ENCODE measurements at places on chromosomes 7 and 10.

GRCh38 chr7:3117488-3118231 lies 74.0 kb upstream of the CARD11 start:
- DNase-seq: no peak

GRCh38 chr7:140898786-140899536 lies 25.8 kb downstream of the BRAF start:
- DNase-seq: no peak

DNA sequence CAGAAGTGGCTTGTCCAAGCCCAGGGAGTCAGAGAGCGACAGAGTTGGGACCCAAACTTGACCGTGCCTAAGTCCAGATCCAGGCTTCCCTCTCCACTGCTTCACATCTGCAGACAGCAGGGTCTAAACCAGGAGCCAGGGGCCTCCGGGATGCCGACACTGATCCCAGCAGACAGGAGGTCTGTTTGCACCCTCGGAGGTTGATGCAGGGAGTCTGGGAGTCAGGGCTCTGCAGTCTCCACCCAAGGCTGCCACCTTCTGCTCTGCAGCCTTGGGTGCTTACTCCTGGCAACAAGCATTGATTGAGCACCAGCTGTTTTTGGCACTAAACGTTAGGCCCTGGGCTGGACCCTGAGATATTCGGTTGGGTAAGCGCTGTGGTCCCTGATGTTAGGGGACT lies 21.0 kb downstream of the ELFN1 start:
- DNase-seq: no peak

- no peak for DNase-seq
These were observed 5.6 kb downstream of the GPR15LG start for GRCh38 chr10:84179059-84179710.

DNA sequence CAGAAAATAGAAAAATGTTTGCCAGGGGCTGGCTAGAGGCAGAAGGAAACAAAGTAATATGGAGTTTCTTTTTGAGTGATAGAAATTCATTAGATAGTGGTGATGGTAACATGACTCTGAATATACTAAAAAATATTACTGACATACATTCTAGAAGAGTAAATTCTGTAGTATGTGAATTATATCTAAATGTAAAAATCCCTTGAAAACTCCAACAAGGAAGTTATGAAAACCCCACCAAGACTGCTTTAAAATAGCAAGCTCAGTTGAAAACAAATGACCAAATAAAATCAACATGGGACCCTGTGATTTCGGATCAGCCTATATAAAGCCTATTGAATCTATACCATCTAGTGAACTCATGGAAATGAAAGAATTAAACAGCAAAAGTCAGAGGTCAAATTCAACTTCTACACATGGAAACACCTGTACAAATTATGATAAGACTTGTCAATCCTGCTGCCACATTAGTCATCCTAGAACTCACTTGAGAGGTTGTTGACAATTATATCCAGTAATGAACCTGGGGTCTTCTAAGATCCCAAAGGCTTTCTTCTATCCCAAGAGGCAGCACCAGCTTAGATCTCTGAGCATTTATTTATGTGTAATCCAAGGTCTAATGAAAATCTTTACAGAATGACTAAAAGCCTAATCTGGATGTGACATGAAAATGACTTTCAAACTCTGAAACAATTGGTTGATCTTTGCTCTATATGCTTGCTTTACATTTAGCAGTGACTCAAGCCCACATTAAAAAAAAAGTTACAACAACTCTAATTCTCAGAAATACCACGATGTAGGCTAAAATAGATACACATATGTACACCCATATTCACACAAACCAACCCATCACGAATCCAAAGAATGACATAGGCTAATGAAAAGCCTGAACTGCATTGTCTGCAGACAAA lies 59.3 kb downstream of the OSBPL3 start:
- DNase-seq: no peak

GRCh38 chr7:134787064-134787463 lies 7.6 kb downstream of the CALD1 start:
- DNase-seq: no peak

DNA sequence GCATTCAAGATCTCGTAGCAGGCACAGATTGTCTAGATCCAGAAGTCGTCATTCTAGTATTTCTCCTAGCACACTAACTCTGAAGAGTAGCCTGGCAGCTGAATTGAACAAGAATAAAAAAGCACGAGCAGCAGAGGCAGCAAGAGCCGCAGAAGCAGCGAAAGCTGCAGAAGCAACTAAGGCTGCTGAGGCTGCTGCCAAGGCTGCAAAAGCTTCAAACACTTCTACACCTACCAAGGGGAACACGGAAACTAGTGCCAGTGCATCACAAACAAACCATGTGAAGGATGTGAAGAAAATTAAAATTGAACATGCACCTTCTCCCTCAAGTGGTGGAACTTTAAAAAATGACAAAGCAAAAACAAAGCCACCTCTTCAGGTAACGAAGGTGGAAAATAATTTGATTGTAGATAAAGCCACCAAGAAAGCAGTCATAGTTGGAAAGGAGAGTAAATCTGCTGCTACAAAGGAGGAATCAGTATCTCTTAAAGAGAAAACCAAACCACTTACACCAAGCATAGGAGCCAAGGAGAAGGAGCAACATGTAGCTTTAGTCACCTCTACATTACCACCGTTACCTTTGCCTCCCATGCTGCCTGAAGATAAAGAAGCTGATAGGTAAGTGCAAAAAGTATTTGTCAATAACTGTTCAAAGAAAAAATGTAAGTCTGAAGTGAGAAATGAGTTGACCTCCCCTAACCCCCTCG lies 37.7 kb downstream of the CDK13 start:
- DNase-seq: no peak

DNA sequence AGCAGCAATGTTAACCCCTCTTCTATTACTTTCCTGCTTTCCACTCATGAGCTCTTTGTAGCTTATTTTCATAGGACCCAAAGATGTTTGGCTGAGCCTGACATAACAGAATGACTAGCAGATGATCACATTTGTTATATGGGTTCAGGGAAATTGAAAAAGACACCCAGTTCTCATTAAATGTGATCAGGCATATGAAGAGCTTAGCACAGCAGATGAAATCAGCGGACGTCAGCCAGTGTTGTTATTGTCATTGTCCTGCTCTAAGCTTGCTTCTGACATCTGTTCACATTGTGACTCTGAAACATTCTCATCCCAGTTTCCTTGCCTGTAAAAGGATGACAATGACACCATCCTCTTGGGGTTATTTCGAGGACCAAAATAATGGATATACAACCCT lies 43.5 kb downstream of the FAM241B start:
- DNase-seq: no peak

DNA sequence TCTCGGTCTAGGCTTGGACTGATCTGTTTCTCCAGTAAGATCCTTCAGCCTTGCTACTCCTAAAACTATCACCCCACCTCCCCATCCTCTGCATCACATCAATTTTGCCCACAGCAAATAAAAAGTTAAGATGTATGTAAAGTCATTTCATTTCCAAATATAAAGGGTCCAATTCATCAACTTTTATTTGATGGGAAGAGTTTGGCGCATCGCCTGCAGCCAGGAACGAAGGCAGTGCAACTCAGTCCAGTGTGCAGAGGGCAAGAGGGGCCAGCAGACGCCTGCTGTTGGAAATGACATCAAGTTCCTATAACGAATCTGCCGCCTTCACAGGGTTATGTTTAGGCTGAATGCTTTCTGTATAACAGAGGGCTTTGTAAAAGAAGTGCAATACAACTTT lies 97.0 kb downstream of the SVIL start:
- no peak for DNase-seq

GRCh38 chr10:32084185-32084851 lies 28.1 kb upstream of the KIF5B start:
- no peak for DNase-seq

GRCh38 chr7:47252675-47253074 lies 329.2 kb downstream of the TNS3 start:
- no peak for DNase-seq

- DNase-seq: no peak
These were observed 22.9 kb downstream of the SFTPD start for GRCh38 chr10:79926037-79926436.

DNA sequence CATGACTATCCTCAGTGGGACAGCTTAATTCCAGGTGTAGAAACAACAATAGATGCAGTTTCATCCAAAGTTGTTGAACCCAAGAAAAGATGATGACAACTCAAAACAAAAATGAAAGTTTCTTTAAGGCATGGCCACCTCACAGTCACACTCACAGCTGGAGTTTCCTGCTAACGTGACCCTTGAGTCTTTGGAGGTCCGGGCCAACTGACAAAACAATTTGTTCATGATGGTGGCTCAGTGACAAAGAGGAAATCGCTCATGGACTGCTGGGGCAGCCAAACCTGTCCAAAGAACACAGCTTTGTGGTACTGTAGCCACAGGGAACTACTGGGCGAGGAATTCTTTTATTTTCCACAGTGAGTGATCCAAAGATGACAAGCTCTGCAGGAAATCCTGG lies 96.0 kb upstream of the JCAD start:
- DNase-seq: no peak

DNA sequence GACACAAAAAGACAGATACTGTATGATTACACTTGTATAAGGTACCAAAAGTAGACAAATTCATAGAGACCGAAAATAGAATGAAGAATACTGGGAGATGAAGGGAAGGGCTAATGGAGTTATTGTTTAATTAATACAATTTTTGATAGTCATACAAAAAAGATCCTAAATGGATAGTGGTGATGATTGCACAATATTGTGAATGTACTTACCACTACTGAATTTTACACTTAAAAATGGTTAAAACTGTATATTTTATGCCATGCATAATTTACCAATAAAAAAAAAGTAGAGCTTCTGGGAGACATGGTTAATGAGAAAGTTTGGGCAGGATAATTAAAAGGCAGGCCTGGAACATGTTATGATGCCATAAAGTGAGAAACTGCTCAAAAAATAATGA lies 119.0 kb downstream of the ZPBP start:
- no peak for DNase-seq

GRCh38 chr10:30791197-30791611 lies 161.7 kb upstream of the LYZL2 start:
- DNase-seq: no peak

DNA sequence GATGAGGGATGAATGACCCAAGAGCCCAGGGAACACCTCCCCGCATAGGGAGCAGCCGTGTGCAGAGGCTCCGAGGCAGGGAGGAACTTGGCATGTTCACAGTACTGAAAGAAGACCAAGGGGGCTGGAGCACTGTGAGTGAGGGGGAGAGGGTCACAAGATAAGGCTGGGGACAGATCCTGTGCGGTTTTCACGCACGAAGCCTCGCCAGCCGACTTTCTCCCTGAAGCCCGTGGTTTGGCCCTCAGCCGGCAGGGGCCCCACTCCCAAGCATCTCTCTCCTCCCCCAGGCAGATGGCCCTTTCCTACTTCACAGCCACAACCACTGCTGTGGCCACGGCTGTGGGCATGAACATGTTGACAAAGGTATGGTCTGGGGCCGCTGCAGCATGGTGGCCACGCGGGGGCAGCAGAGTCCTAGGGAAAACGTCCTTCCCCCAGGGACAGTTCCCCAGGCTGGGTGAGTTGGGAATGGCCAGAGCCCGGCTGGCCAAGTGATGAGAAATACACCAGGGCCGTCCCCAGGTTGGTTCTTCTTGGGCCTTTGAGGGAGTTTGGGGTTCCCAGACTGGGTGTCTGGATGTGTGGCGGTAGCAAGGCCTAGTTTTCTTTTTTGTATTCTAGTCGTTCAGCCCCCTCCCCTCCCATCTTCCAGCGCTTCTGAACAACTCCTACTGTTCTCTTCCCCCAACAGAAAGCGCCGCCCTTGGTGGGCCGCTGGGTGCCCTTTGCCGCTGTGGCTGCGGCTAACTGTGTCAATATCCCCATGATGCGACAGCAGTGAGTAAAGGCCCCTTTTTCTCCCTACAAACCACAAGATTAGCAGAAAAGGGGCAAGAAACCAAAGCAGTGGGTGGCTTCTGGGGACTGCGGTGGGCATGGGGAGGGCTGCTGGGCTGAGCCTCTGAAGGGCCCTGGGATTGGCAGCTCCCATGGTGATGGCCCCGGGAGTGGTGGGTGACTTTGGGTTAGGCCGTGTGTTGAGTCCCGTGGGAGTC lies 14.4 kb upstream of the WBP1L start:
- DNase-seq: no peak

DNA sequence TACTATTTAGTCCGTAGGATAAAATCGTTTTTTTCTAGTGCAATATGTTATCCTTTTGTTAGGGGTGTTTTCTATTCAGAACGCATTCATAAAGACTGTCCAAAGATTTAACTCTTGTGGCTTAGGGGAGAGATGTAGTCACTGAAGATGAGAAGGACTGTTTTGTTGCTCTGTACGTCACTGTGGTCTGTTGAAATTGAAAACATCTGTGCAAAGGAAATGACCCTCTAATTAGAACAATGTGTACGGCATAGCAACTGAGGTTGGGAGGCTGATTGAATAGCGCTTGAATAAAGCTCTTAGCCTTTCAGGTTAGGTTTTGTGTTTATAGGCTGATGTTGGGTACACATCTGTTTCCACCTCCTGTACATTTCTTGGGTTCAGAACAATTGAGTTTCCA lies 453.4 kb upstream of the AKR1E2 start:
- no peak for DNase-seq

- DNase-seq: no peak
These were observed 165.2 kb upstream of the TNS3 start for GRCh38 chr7:47747160-47747559.

DNA sequence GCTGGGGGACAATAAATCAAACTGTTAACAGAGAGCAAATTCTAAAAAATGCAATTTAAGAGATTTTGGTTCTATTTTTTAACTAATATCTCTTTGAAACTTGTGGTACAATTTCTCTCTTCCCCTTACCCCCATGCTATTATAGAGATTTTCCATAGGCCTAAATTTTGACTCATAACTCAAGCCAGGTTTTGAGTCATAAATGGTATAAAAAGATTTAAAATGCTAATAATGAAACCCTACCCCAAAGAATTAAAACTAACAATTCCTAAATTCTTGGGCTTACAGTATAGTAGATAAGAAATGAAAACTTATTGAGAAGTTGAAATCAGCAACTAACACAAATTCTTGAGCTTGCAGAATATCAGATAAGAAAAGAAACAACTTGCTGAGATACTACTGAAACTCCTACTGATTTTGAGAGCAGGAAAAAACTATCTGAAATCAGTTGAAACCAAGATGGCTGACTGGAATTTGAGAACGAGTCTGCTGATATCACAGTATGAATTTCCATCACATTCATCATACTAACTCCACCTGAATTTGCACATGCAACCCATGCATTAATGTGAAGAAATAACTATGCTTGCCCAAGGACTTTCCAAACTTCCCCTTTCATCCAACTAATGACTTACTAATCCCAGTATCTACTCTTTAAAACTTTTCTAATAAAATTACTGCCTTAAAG lies 36.3 kb downstream of the POT1 start:
- no peak for DNase-seq

DNA sequence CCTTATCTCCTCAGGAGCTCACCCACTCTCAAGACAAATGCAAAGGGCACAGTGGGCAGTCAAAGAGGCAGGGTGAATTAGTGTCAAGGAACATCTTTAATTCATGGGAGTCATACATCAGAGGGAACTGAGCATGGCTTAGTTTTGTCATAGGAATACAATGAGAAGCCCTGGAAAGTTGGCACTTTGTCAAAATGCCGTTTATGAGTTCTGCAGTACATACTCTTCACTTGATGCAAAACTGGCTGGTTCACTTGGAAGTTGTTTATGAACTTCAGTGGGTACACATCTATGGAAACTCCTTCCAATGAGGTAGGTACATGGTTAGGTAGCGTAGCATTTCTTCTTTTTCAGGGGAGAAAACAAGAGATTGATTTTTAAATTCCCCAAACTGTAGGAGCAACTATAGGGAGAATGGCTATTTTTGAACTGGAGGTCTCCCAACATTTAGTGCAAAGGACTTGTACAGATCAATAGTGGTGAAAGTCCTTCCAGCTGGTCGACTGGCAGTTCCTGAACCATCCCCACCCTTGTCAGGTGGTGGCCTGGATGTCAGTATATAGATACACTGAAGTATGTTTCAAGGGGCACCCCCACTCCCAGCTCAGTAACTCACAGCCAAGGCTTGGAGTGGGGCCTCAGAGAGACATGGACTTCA lies 580.5 kb downstream of the REEP3 start:
- no peak for DNase-seq

All from stimulated activated CD4-positive, alpha-beta T cell treated with anti-CD3 and anti-CD28 coated beads, Interleukin-1b, Interleukin-23, amount 100 ng/mL, for 1 hour (primary cell).